ENCODE measurements at places on chromosomes 1 and 21. TPM values are rescaled to one million over a fixed set of nuclear protein-coding genes. Genes with fewer than 3 reads are reported as not detected.

DNA sequence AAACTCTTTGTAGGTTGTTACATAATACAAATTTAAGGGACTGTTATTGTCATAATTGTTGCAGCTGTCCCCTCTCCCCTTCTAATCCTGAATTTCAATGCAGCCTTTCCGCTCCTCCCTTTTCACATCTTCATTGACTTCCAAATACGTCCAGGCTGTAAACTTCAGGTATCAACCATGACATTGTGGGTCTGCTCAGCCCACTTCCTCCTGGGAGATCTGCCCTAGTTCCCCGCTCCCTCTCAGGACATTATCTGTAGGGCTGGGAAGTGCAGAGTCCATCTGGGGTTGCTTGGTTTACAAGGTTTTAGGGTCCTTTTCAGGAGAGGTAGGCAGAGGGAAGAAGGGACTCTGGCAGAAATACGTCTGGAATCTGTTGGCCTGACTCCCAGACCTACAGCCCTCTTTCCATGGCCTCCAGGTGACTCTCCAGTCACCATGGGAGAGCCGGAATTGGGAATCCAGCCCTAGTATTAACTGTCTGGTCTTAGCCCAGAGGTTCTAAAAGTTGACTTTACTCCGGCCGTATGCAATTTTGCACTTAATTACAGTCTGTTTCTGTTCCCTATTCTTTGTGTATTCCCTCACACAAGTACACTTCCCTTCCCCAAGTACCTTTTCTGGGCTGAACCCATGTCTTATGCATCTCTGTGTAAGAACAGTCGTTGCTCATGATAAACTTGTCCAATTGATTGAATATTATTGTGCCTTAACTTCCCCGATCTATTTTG lies 4.7 kb upstream of the DENND2D start:
- no peaks in the 10 kb centered on the region for H3K36me3 ChIP-seq
- peak overlapping the region; percentile 83 for H3K27ac ChIP-seq
- no peak overlapping the region for H3K4me3 ChIP-seq
- no peak for DNase-seq

GRCh38 chr21:46368533-46369285 lies 44.8 kb downstream of the PCNT start:
- no peak overlapping the region for H3K4me3 ChIP-seq
- no peaks in the 10 kb centered on the region for H3K27me3 ChIP-seq
- H3K27ac ChIP-seq, result no peak overlapping the region
- no peak for DNase-seq

DNA sequence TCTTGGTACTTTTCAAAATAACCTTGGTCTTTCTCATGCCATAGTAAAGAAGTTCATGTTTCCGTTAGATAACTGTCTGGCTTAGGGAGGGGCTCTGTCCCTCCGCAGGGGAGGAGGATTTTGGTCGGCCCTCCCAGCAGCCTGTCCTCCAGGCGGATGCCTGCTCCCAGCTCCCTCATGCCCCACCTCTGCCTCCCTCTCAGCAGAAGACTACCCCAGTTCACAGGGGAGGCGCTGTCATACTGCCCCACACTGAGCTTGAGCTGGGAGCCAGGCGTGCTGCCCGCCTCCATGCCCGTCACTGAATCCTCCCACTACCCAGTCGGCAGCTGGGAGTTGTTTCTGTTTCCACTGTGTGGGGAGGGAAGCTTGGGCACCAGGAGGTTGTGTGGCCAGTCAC lies 127.3 kb downstream of the CAMTA1 start:
- no peak overlapping the region for H3K4me3 ChIP-seq
- H3K27ac ChIP-seq, result peak overlapping the region; percentile 66
- no peaks in the 10 kb centered on the region for H3K27me3 ChIP-seq
- DNase-seq, result no peak
- no peaks in the 10 kb centered on the region for H3K36me3 ChIP-seq
- H3K4me1 ChIP-seq, result no peaks in the 10 kb centered on the region

- no peaks in the 10 kb centered on the region for H3K36me3 ChIP-seq
- no peaks in the 10 kb centered on the region for H3K27me3 ChIP-seq
- DNase-seq, result peak; percentile 99
- peak overlapping the region; percentile 94 for H3K27ac ChIP-seq
- H3K4me3 ChIP-seq, result no peak overlapping the region
Measured at GRCh38 chr1:24018611-24019580, 38.8 kb upstream of the SRSF10 start.

DNA sequence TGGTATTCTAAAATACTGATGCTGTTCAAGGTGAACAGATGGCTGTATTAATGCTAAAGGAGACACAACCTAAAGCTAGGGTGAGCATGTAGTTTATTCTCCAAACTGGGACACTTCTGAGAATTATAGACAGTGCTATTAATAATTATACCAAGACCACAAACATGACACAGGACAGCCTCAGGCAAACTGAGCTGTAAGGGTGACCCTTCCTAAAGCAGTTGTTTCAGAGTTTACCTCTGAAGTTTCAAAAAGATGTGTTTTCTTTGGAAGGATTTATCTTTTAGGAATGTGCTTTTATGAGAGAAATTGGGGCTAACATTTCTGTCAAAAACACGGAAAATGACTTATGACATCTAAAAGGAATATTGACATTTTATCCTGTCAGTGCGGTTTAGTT lies 68.8 kb downstream of the RPS6KC1 start:
- H3K4me1 ChIP-seq, result no peaks in the 10 kb centered on the region
- no peaks in the 10 kb centered on the region for H3K36me3 ChIP-seq
- H3K27ac ChIP-seq, result no peak overlapping the region
- DNase-seq, result no peak
- no peaks in the 10 kb centered on the region for H3K27me3 ChIP-seq
- H3K4me3 ChIP-seq, result no peak overlapping the region

The OR2T29 gene
- polyA plus RNA-seq, result not detected

The WNT4 gene
- 2.1 TPM for polyA plus RNA-seq

All from lung (tissue), 17 donors.